ENCODE measurements at places on chromosomes 12 and 14.
A peak's percentile ranks its signal among the peaks of the same experiment; 100 is the strongest.

DNA sequence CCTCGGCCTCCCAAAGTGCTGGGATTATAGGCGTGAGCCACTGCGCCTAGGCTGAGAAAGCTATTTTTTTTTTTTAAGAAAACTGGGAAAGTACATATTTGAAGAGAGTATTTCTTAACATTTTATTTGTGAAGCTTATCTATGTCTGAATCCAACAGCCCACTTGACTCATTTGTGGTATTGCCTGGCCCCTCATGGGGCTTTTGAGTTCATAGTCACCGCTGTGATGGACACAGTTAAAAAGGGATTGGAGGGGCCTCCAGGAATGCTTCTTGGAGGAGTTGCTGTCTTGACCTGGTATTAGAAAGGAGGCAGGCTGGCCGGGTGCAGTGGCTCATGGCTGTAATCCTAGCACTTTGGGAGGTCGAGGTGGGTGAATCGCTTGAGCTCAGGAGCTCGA is 26.5 kb downstream of the BCL7A start:
- no peak for DNase-seq

- no peak for DNase-seq
Observed at GRCh38 chr12:4447151-4447550, 1.5 kb upstream of the FGF6 start.

GRCh38 chr12:105018776-105019175 is 32.7 kb downstream of the NOPCHAP1 start:
- no peak for DNase-seq

DNA sequence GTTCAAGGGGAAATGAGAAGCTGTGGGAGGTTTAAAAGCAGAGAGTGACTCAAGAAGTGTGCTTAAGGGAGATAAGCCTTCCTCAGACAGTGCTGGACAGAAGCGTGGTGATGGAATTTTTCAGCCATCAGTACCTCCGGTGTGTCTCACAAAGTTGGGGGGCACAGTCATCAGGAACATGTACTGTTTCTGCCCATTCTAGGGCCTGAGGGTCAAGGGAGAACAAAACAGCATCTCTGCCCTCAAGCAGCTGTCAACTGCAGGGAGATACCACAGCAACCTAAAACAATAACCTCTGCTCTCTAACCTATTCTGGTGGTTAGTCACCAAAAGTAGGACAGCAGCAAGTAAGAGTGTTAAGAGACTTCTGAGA is 2.0 kb upstream of the STON2 start:
- no peak for DNase-seq

DNA sequence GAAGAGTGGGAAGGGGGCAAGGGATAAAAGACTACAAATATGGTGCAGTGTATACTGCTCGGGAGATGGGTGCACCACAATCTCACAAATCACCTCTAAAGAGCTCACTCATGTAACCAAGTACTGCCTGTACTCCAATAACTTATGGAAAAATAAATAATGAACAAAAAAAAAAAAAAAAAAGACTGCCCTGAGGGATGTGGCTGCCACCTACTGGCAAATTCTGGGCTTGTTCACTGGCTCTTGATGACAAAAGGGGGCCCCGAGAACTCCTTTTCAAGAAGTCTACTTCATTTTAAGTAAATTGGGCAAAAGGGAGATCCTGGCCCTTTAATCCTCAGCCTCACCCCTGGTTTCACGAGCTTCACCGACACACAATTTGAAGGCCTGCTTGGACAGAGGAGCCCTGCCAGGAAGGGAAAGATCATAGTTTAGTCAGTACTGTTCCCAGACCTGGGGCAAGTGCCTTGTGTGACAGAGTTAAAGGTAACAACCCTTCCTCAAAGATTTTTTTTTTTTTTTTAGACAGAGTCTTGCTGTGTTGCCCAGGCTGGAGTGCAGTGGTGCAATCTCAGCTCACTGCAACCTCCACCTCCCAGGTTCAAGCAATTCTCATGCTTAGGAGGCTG is 26.1 kb upstream of the STAC3 start:
- no peak for DNase-seq

DNA sequence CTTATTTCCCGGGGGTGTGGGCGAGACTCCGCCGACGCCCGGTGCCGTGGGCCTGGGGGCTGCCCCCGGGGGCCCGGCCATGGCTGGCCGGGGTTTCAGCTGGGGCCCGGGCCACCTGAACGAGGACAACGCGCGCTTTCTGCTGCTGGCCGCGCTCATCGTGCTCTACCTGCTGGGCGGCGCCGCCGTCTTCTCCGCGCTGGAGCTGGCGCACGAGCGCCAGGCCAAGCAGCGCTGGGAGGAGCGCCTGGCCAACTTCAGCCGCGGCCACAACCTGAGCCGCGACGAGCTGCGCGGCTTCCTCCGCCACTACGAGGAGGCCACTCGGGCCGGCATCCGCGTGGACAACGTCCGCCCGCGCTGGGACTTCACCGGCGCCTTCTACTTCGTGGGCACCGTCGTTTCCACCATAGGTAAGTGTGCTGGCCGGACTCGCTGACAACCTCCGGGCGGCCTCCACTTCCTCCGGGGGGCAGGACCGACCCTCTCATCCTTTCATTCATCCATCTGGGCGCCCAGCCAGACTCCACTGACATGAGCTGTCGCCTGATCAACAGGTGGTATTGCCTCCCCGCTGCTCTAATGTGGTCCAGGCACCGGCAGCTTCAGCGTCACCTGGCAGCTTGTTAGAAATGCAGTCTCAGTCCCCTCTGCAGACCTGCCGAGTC is 467 bp downstream of the KCNK13 start:
- no peak for DNase-seq

DNA sequence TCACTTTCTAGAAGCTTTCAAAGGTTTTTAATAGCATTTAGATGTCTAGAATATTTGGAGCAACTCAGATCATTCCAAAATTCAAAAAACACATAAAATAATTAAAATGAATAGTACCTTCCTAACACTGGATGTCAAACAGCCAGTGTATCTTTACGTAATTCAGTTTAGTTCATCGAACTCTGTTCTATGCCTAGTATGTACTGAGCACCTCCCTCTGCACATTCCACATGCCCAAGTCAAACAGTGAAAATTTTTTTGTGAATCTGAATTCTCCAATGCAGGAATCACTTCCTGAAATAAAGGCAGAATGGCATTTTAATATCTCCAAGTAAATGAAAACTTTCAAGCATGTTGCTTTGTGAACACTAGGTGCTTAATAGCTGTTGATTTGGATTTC is 192.3 kb downstream of the C12orf42 start:
- no peak for DNase-seq

DNA sequence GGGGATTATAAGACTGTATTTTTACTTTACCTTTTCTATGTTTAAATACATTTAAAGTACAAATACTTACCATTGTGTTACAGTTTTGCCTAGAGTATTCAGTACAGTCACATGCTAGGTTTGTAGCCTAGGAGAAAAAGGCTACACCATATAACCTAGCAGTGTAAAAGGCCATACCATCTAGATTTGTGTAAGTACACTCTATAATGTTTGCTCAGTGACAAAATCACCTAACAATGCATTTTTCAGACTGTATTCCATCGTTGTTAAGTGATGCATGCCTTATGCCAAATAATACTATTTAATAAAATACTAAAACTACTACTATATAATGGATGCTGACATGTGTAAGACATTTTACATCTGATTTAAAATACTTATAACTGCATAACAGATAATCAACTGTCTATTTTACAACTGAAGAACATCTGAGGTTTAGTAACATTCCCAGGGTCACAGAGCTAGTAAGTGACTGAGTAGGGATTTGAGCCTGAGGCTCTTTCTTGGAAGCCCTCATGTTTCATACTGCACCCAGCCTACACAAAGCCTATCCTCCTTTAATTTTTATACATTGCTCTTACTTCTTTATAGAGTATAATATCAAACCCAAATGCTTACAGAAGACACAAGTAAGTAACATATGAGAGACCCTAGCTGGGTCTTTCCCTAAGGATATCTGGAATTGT is 296.8 kb downstream of the SYT1 start:
- no peak for DNase-seq

DNA sequence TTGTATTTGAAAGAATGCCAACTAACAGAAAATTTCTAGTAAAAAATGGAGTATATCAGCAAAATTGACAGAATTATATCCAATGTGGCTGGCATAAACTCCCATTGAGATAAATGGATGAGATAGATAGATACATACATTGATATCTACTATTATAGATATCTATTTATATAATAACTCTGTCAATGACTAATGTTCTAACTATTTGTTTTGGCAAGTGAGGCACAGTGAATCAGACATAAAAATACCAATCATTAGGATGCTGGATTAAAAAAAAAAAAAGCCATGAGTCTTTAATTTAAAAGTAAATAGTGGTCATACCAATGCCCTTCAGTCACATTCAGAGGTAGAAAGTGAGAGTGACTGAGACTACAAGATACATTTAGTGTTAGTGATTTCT is 33.7 kb upstream of the GLIPR1 start:
- DNase-seq: peak; percentile 53

DNA sequence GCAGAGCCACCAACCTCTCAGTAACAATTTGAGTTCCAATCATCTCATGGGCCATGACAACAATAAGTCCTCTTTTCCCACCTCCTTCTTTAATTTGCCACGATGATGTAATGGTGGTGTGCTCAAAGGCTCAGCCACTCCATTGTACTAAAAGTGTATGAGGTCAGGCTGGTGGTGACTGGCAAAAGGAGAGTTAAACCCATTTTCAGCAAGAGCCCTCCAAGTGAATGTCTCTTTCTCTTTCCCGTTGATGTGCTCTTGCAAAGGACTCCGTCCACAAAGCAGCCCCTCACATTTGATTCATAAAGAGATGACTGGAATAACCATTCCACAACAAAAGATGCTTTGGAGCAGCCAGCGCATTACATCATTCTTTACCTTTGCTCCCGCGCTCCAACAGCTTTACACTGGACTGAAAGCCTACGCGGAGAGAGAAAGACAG is 41.6 kb downstream of the DUSP16 start:
- no peak for DNase-seq

DNA sequence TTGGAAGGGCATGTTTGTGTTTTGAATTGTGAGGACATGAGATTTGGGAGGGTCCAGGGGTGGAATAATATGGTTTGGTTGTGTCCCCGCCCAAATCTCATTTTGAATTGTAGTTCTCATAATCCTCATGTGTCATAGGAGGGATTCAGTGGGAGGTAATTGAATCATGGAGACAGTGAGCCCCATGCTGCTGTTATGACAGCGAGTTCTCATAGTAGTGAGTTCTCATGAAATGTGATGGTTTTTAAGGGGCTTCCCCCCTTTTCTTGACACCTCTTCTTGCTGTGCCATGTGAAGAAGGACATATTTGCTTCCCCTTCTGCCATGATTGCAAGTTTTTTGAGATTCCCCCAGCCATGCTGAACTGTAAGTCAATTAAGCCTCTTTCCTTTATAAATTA is 260.0 kb downstream of the DUSP6 start:
- no peak for DNase-seq

DNA sequence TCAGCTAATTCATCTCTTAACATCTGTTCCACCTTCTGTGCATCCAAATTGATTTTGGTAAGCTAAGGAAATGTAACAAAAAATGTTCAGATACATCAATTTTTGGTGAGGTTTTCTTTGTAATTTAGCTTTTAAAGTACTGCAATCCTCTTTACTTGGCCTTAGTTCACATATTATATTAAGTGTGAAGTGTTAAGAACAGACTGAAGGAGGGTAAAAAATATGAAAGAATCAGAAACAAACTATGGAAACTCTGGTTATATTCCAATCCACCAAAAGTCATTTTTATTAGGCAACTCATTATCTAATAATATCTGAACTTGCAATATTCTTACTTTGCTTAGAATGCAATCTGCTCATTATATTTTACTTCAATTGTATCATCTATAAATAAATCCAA is 49.1 kb downstream of the CEP290 start:
- DNase-seq: no peak

- no peak for DNase-seq
Observed at GRCh38 chr14:69685716-69686115, 74.3 kb downstream of the SUSD6 start.

Measured in BJ (cell line).